ENCODE measurements at places on chromosomes 7 and 10. TPM values are rescaled to one million over a fixed set of nuclear protein-coding genes. Genes with fewer than 3 reads are reported as not detected.

GRCh38 chr7:104956753-104957450, 57.1 kb upstream of the KMT2E start:
- no peak for DNase-seq

DNA sequence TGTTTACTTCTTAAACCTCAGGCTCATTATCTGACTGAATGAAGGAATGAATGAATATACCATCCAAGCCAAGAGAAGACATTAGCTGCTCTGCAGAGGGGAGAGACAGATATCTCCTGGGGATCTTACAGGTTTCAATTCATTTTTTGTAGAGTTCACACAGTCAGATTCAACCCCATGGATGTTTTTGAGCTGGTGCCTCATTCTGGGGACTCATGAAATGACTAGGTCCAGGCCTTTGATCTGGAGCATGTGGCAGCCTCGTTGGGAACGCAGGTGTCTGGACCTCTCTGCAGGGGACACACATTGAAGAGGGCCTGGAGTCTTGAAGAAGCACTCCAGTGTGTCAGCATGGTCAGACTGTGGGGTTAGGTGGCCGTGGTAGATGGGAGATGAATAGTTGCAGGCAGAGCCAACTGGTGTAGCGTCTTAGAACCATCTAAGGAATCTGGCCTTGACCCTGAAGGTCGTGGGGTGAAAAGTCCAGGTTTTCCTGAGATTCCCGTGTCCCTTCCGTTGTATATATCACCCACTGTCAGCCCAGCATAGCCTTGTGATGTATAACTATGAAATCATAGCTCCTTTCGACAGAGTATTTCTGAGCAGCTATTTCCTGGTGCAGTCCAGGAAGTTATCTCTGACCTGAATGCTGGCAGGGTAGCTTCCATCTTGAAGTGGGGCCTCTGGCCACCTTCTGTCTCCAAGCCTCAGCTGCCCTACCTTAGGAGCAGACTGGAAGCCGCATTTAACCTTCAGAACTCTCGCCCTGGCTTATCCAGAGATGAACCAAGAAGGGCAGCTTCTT, 22.3 kb downstream of the BTBD16 start:
- DNase-seq, result no peak

DNA sequence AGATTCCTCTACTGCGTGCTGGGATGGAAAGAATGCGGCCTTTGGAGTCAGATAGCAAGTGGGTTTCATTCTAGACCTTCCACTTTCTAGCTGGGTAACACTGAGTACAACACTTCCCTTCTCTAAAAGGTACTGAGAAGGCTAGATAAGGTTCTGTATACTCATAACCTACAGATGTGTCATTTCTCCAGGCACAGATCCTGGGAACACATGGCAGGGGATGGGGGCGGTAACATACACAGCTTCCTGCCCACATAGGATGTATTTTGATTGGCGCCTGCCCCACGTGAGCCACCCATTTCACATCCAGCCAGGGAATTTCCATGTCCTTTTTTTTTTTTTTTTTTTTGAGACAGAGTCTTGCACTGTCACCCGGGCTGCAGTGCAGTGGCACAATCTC, 31.8 kb downstream of the KLRG2 start:
- DNase-seq, result no peak

CRHR2 gene
- total RNA-seq, result 5.1 TPM

UPK3BL2 gene
- 28.6 TPM for total RNA-seq
